ENCODE measurements at places on chromosomes 13 and 19. TPM values are rescaled to one million over a fixed set of nuclear protein-coding genes. Genes with fewer than 3 reads are reported as not detected.

DNA sequence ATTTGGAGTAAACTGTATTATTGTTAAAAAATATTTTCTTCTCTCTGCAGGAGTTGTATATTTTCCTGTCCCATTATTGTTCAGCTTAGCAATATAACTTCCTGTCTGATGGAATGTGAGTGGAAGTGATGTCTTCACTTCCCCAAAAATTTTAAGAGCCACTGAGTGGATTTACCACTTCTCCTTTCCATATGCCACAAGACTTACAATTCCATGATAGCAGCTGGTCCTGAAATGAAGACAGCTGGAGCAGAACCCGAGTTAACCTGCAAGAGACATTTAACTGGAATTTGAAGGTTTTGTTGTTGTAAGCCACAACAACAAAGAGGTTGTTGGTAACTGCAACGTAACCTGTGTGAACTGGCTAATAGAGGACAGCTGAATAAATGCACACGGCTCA, 23.4 kb upstream of the TBC1D4 start:
- no peak for DNase-seq

DNA sequence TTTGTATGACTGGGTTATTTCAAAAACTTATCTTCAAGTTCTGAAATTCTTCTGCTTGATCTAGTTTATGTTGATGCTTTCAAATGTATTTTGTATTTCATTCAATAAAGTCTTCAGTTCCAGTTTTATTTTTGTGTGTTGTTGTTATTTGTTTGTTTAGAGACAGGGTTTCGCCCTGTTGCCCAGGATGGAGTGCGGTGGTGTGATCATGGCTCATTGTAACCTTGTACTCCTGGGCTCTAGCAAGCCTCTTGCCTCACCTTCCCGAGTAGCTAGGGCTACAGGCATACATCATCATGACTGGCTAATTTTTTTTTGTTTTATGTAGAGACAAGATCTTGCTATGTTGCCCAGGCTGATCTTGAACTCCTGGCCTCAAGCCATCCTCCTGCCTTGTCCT, 40.3 kb upstream of the ARHGEF7 start:
- DNase-seq, result no peak

DNA sequence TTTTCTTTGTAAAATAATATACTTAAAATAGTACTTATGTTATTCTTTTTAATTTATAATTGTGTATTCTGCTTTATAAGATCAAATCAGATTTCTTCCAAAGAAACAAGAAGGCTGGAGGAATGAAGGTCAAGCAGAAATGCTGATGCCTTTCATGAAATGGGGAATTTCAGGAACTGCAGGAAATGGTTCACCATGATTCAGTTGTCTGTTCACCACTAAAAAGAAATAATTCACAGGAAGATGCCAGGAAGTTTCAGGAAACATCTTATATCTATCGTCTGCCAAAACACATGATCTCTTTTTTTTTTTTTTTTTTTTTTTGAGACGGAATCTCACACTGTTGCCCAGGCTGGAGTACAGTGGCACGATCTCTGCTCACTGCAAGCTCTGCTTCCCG, 15.7 kb upstream of the SCEL start:
- DNase-seq, result no peak

DNA sequence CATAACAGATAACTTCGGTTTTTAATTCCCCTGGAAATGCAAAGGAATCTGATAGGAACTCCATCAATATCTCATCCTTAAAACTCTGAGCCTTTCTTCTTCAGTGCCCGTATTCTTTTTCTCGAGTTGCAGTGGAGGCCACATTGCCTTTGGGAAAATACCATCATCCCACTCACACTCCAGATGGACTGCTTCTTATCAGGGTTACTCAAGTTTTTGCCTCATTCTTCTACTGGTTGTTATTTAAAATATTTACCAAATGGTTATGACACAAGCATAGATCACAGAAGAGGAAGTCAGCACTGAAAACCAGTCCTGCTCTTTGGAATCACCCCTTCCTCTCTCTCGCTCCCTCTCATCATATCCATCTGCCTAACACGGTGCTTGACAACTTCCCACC, 1020.5 kb upstream of the SLC10A2 start:
- DNase-seq, result no peak

GRCh38 chr19:5880604-5881078, 10.3 kb upstream of the FUT5 start:
- DNase-seq, result no peak

- DNase-seq, result no peak
These were observed 818.2 kb downstream of the UQCRFS1 start for GRCh38 chr19:28394725-28395124.

GRCh38 chr19:38632476-38633213, 13.7 kb downstream of the EIF3K start:
- no peak for DNase-seq

DNA sequence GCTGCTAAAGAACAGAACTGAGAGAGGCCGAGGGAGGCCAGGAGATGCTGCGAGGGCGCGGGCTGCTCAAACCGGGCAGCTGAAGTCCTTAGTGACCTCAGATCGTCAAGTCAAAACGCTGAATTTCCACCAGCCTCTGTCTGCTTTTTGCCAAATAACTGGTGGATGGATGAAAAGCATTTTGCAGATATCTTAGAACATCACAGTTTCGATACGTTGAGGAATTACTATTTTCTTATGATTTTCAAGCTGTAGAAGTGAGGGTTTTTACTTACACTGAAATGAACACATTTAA, 2.0 kb downstream of the GPC6 start:
- no peak for DNase-seq

DNA sequence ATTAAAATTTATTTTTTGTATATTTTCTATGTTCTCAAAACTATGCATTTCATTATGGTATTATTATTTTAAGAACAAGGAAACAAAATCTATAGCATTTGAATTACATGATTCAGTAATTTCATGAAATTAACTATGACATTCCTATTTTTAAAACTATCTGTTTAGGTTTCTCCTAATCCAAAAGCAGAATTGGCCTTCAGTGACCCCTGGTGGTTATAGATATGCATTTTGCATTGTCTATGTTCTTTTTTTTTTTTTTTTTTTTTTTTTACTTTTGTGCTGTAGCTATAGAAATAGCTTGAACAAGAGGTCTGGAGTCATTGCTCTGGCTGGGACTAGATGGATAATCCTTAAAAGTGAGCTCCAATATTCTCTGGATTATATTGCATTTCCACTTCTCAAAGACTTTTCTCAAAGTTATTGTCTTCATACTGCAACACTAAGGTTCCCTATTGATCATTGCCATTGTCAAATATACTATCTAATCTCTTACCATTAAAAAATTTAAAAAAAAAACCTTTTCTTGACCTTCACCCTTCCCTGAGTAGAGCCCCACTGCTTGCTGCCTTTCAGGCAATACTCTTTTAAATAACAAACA, 15.9 kb upstream of the DNAJC3 start:
- DNase-seq, result peak; percentile 39

GRCh38 chr19:56477429-56478338, 539 bp upstream of the ZNF667 start:
- DNase-seq, result peak; percentile 98

DNA sequence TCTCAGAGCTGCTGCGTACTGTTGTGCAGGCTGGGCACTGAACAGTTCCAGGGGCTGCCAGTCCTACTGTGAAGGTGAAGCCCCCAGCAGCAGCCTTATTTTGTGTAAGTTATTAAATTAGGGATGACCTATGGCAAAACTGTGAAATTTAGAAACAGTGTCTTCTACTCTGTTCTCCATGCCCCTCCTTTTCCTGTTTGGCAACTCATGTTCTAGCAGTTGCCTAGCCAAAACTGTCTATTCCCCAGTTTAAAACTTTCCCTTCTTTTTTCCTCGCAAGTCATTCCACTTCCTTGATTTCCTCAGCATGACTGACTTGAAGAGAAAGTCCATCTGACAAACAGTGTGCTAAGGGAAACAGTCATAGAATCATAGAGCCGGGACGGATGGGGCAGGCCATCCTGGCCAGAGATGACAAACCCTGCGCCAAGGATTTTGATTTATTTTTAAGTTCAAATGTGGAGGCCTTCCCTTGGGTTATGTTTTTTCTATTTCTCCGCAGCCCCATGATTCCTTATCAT, 78.1 kb upstream of the OLFM4 start:
- DNase-seq, result no peak

- no peak for DNase-seq
These were observed 2.4 kb downstream of the ZMYM5 start for GRCh38 chr13:19860884-19861655.

Gene ZNF77
- polyA plus RNA-seq, result 6.6 TPM

Gene PRR19
- 1.3 TPM for polyA plus RNA-seq

Gene RTBDN
- 0.47 TPM for polyA plus RNA-seq

Gene PEAK3
- not detected for polyA plus RNA-seq

Gene CEACAM20
- not detected for polyA plus RNA-seq

Gene PLEKHF1
- polyA plus RNA-seq, result 3.9 TPM

Measured in SK-N-SH (cell line).